ENCODE measurements at places on chromosomes 6 and 20. TPM values are rescaled to one million over a fixed set of nuclear protein-coding genes. Genes with fewer than 3 reads are reported as not detected.

- no peak for DNase-seq
These were observed 1.6 kb upstream of the RBCK1 start for GRCh38 chr20:406200-407132.

GRCh38 chr6:146666909-146667308 lies 68.1 kb downstream of the ADGB start:
- DNase-seq = no peak

DNA sequence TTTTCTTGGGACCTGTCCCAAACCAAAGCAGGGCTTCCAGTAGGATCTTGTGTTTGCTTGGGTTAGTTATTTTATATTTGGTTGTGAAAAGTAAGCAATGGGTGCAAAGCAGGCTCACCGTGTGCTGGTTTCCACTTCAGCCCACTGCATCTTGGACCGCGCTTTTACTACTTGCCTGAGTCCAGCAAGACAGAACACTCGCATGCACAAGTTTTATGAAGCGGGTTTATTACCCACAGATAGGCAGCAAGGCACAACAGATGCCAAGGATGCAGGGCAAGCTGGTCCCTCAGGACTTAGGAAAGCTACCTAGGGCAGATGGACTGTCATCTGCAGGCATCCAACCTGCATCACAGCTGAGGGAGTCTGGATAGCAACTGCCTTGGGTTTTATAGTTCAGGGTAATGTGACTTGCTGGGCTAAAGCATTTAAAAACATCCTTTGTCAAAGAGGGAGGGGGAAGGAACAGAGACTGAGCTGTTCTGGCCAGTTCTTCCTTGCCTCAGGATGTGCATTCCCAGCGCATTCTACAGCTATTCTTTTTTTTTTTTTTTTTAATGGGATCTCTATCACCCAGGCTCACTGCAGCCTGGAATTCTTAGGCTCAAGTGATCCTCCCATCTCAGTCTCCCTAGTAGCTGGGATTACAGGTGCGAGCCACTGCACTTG lies 18.5 kb downstream of the CITED2 start:
- DNase-seq = no peak

GRCh38 chr6:97726378-97726777 lies 443.4 kb upstream of the MMS22L start:
- DNase-seq = no peak

DNA sequence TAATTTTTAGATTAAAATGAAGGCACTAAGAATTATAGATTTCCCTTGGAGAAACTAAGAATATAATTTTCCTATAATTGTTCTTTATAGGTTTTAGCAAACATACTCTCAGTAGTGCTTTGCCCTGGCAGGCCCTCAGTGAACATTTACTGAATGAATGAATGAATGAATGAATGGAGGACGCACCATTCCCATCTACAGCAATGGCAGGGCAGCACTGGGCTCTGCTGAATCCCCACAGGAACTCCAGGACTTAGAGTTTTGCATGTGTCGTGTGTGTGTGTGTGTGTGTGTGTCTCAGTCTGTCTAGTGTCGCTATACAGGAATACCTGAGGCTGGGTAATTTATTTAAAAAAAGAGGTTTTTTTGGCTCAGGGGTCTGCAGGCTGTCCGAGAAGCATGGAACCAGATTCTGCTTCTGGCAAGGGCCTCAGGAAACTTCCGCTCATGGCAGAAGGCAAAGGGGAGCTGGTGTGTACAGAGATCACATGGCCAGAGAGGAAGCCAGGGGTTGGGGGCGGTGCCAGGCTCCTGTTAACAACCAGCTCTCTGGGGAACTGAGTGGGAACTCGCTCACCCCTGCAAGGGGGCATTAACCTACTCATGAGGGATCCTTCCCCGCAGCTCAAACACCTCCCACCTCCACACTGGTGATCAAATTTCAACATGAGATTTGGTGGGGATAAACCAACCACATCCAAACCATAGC lies 20.1 kb downstream of the RNASET2 start:
- no peak for DNase-seq

DNA sequence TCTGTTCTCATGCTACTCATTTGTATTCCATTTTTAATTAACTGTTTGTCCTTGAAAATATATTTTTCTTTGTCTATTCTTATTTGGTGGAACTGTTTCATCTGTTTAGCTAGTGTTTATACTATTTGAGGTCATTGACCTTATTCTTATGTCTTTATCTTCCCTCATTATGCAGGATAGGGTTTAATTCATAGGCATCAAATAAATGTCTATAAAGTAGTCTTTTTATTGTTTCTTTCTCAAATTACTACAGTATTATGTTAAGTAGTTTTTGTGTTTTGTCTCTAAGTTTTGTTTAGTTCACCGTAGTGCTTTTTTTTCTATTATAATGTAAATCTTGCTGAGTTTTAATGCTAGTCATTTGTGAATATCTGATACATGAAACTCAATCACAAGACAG lies 19.0 kb downstream of the TIAM2 start:
- DNase-seq = no peak

DNA sequence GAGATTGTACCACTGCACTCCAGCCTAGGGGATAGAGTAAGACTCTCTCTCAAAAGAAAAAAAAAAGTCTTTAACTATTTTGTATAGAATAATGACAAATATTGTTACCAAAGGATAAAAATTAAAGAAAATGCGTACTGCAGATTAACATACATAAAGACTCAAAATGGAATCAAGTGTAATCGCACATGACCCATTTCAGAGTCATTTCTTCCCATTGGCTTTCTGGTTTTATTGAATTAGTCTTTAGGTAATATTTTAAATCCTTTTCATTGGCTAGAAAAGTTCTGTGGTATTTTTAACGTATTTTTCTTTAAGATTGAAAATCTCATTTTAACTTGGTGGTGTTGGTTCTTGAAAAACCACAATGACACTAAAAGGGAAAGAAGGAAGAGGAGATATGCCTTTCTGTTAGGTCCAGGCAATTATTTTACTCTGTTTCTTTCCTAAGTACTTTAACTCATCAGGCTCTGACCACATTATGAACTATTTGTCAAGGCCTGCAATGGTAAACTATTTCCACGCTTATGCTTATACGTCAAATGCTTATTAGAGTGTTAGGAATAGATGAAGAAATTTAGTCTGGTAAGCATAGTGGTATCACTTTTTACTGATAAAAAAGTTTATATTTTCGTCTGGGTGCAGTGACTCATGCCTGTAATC lies 52.3 kb downstream of the PLEKHG1 start:
- DNase-seq = no peak

GRCh38 chr6:35432291-35432690 lies 19.8 kb upstream of the FANCE start:
- DNase-seq = no peak

GRCh38 chr6:94501516-94501915 lies 1075.8 kb upstream of the MANEA start:
- no peak for DNase-seq

- peak; percentile 5 for DNase-seq
These were observed 454.3 kb upstream of the SPTLC3 start for GRCh38 chr20:12554426-12554825.

DNA sequence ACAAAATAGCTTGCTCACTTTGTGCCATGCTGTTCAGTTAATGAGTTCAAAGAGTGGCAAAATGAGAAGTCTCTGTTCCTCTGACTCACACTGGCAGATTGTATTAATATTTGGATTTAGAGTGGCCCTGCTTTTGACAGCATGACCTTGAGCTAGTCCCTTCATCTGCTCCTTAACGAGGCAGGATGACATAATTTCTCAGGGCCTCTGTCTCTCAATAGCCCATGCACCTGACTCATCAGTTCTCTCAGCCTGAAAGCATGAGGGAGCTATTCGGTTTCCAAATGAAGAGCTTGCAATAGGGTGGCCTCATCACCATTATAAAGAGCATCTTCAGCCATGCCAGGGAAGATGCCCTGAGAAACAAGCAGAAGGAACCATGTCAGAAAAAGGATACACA lies 38.2 kb downstream of the CAP2 start:
- peak; percentile 80 for DNase-seq

- DNase-seq = no peak
These were observed 655.0 kb downstream of the COL12A1 start for GRCh38 chr6:74550821-74551220.

DNA sequence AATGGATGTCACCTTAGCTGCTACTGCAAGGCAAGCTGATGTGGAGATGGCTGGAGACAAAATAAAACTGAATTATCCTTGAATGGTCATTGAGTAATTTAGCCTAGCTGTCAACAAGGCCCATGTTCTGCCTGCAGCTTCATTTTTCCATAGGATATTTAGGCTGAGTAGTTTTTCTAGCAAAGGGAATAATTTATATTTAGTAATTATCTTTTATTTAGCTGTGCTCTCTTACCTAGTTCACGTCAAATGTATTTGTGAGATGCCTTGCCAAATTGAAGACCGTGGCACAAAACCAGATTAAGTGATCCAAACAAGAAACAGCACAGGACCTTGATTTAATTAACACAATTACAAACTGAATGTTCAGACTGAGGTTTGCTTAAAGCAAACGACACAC lies 77.4 kb upstream of the CEP162 start:
- DNase-seq = no peak

DNA sequence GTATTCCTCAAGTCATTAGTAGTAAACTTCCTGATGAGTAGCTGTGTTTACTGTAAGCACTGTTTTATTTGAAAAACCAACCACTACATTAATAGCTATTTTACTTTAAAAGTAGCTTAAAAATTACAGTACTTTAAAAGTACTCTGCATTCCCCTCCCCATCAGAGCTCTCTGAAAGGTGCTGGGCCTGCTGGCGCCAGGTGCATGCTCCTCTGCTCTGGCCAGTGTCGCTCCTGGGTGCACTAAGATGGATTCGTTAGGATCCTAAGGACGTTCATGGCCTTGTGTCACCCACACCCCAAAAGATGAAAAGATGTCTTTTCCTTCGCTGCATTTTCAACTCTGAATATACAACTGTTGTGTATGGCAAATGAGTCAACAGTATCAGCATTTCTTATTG lies 43.9 kb upstream of the KIF25 start:
- DNase-seq = no peak

DNA sequence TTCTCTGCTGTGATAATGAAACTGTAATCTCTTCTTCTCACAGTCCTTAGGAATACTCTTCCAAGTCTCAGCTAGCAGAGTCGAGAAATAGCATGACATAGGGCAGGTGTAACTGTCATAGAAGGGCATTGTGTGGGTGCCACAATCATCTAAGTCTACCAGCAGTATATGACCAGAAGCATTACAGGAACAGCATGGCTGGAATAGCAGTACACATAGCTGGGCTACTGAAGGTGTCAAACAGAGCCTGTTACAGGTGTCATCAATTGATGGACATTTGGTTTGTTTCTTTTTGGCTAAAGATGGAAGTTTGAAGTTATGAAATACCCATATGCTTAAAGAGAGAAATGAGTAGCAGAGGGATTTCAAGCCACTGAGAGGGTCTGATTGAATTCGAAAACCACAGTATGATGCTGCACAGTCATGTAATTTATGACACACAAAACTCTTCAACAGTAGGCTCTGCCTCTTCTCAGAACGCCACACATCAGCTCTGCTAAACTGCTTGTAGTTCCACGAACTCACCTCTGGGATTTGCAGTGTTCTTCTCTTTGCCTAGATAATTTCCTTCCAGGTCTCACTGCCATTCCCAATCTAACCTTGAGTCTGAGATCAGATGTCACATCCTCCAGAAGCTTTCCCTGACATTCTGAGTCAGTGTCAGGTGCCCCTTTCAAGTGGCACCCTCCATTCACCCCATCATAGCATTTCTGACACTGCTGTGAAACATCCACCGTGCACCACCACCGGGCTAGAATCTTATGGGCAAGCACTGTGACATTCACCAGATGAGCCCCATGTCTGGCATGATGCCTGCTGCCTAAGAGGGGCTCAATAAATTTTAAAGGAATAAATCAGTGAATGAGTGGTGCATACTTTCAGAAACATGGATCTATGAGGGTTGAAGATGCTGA lies 151.0 kb downstream of the ADAT2 start:
- no peak for DNase-seq

- no peak for DNase-seq
These were observed 5.6 kb downstream of the SRSF3 start for GRCh38 chr6:36599791-36600209.

- no peak for DNase-seq
These were observed 186.7 kb upstream of the CST7 start for GRCh38 chr20:24762371-24762770.

DNA sequence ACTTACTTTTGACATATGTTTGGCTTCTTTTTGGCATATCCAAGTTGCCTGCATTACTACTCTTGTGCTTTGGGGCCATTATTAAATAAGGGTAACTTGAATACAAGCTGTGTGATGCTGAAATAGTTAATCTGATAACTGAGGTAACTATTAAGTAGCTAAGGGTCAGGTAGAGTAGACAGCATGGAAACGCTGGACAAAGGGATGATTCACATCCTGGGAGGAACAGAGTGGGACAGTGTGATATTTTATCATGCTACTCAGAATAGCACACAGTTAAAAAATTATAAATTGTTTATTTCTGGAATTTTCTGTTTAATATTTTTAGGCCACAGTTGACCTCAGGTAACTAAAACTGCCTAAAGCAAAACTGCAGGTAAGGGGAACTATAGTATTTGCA lies 483.9 kb downstream of the RFPL4B start:
- DNase-seq = peak; percentile 29

GRCh38 chr6:73343164-73343563 lies 10.9 kb downstream of the DPPA5 start:
- no peak for DNase-seq

- no peak for DNase-seq
These were observed 914 bp downstream of the SNAP91 start for GRCh38 chr6:83707829-83708545.

DNA sequence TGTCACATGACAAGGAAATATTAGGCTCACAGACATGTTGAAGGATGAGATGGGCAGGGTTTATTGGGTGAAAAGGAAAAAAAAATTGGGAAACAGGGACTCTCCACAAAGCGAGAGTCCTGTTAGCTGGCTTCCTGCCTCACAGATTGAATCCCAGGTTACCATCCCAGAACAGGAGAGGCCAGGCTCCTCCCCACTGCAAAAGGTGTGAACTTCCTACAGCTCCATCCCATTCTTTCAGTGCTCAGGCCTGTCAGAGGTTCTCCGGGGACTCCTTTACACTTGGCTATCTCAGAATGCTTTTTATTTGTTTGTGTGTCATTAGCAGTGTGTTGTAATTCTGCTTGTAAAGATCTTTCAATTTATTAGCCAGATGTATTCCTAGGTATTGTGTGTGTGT lies 115.1 kb downstream of the ADTRP start:
- DNase-seq = no peak

The THBD gene
- total RNA-seq = 45.2 TPM

The GSTA3 gene
- 2.4 TPM for total RNA-seq

The SLC26A8 gene
- total RNA-seq = not detected

The SLC22A7 gene
- total RNA-seq = not detected

The PAK5 gene
- total RNA-seq = 0.05 TPM

The CD109 gene
- total RNA-seq = 24.0 TPM

The CLPSL1 gene
- total RNA-seq = not detected

The OXT gene
- not detected for total RNA-seq

The SRSF12 gene
- not detected for total RNA-seq

The LHFPL5 gene
- total RNA-seq = not detected

The RNF182 gene
- total RNA-seq = 26.5 TPM

The POU5F1 gene
- 0.39 TPM for total RNA-seq

The IL20RA gene
- total RNA-seq = not detected

The GHRH gene
- total RNA-seq = not detected
